Stimulated activated CD4-positive, alpha-beta T cell treated with anti-CD3 and anti-CD28 coated beads, Interleukin-1b, Interleukin-23, amount 100 ng/mL, for 1 hour (primary cell): ENCODE measurements at places on chromosomes 3 and 15.

GRCh38 chr15:73856458-73857192 lies 16.7 kb upstream of the TBC1D21 start:
- no peak for DNase-seq

DNA sequence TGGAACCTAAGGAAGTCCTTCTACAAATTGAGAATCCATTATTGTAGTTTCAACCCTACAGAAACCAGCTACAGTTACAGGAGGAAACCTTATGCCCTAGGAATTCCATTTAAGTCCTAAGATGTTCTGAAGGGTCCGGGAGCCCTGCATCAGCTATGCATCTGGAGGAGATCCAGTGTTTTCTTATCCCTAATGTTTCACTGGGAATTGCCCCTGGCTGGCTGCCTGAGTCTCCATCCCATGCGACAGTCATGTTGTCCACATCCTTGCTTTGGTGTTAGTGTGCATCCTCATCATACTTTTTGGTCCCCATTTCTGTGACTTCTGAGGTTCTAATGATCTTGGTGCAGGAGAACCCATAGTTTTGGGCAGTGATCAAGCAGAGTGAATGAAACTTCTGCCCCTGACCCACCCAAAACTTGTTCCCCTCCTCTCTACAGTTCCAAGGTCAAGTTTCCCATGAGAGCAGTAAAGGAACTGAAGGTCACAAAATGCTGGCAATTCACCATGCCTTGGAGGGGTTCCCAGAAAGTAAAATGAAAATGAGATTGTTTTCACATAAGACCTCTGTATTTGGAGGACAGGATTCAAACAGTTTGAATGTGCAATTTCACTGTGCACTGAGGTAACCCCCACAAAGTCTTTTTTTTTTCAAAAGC lies 121.9 kb upstream of the PHLDB2 start:
- DNase-seq, result no peak

- DNase-seq, result no peak
Observed at GRCh38 chr3:196220991-196221390, 4.7 kb downstream of the SLC51A start.

DNA sequence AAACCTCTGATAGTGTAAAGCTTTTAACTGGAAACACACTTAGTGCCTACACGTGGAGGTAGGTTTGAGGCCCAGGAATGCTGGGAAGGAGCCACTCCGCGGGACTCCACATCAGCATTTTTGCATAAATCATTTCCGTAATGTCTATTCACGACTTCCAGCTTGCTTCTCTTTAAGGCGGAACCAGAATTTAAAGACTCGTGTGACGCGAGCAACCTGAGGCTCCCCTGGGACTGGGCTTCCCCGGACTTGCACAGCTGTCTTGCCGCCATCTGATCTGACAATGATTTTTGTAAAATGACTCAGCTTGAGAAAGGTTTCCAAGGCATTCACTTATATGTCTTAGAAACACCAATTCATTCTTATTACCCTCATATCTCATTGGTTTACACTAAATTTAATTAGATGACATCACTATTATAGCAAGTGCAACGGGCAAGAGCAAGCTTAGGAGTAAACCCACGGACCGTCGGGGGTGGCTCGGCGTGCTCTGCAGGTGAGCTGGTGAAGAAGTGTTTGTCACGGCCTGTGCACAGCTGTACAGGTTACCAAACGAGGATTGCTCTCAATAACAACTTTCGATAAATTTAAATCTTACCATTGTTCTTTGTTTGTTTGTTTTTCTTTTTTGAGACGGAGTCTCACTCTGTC lies 95.2 kb downstream of the CHSY1 start:
- DNase-seq, result no peak

GRCh38 chr3:13146643-13147143 lies 73.5 kb upstream of the IQSEC1 start:
- no peak for DNase-seq

GRCh38 chr15:51240066-51240465 lies 98.3 kb downstream of the CYP19A1 start:
- DNase-seq, result no peak

GRCh38 chr3:132183811-132184210 lies 133.4 kb upstream of the ACP3 start:
- DNase-seq, result no peak

DNA sequence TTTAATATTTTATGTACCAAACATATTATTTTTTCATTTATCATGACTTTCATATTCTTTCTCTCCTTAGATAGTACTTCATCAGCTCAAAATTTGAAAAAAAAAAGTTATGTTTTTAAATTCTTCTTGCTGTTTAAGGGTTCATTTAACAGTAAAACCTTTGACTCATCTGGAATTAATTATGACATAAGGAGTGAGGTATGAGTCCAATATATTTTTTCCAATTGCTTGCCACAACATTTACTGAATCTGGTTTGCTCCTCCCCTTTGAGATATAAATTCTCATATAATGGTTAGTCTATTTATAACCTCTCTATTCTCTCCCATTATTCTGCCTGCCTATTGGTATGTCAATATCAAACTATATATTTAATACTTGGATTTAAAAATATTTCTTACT lies 387.8 kb downstream of the TUSC7 start:
- no peak for DNase-seq

DNA sequence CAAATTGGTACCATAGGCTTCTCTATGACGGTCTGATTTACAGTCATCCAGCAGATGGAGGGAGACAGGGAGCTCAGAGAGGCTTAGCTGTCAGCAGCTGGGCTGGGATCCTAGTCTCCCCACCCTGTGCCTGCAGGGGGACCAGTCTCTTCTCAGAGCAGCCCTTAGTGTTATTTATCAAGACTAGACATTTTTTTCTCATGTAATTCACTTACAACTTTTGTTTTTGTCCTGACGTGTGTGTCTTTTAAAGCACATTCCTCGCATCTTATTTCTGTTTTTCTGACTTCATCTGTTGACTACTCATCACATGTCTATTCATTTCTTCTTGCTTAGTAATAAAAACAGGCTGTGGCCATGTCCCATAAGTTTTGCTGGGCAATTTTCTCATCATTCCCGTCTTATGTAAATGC lies 116.1 kb downstream of the KLF13 start:
- no peak for DNase-seq

DNA sequence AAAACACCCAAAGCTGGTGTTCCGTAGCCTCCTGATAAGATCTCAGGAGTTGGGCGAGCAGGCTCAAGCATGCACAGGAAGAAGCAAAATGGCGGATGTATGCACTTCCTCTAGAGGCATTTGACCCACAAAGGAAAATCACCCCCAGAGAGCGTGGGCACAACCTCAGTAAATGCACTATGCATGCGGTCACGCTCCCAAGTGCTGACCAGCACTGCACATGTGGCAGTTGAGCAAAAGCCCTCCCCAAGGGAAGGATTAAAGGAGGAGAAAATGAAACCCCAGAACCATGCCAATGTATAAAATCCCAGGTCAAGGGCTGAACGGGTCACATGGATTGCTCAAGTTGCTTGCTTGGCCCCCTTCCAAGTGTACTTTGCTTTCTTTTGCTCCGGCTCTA lies 289.4 kb upstream of the IGF1R start:
- DNase-seq, result no peak

- DNase-seq, result no peak
Observed at GRCh38 chr3:150069633-150070032, 98.9 kb upstream of the PFN2 start.

DNA sequence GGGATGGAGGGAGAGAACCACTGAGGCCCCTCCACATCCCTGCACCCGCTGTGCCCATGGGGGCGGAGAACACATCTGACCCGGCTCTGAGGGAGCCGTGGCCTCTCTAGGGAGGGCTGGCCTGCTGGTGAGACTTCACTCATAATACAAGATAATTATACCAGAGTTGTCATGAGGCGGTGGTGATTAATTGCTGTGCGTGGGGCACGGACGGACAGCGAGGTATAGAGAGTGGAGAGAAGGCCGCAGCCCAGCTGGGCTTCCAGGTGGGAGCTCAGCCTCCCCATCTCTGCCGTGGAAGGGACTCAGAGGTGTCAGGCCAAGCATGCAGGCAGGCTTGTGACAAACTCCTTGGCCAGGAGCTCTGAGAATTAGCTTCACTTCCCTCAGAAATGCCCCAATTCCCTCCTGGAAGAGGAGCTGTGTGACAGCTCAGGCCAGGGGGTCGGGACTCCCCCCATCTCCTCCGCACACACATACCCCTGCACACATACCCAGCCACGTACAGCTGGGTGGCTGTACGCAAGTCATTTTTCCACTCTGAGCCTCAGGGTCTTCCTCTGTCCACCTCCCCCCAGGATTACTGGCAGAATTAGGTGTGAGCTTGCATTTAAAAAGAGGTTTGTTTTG lies 6.0 kb upstream of the GATA2 start:
- DNase-seq, result no peak

DNA sequence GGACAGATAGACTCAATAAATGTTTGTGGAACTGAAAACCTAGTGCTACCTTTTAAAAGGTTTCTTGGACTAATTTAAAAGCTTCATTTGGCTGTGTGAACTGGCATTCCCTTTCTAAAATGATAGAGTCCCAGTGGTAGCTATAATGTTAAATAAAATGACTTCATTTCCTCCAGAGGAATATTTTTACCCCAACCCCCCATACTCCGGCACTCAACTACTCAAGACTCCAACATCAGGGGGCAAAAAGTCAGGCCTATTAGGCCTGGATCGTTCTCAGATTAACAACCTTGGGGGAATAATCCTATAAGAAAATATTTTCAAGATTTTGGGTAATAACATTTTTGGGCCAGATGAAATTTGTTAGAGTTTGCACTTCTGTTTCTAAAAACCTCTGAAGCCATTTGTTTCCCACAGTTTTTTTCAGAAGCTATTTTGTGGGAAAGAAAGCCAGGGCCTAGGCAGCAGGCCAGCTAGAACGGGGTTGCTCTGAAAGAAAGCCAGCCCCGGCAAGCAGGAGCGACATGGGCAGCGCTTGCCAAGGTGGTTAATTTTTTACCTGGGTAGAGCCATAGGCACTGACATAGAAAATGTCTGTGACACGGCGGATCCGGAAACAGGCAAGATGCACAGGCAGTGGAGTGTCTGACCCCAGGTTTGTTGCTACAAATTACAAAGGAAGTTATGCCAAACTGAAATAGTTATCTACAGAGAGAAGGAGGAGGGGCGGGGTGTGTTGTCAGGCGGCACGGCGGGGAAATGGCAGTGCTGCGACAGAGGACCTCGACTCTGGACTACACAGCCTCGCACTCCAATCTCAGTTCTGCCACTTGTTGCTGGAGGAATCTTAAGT lies 84.6 kb downstream of the MAGI1 start:
- no peak for DNase-seq

GRCh38 chr3:114872588-114872987 lies 274.5 kb downstream of the ZBTB20 start:
- no peak for DNase-seq

DNA sequence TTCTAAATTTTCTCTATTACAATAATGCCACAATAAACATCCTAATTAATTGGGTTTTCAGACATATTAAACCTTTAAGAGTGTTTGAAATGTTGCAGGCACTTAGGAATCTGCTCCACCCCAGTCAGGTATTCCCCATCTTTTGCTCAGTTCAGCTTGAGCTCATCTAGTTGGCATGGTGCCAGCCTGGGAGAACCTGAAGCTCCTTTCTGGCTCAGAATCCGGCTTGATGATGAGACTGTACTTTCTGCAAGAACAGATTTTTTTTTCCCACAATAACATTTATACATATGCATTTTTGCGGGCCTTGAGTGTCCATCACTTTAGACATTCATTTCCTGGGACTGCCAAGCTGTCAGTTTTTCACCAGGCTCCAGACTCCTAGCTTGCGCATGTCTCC lies 7.7 kb upstream of the OXSR1 start:
- no peak for DNase-seq

DNA sequence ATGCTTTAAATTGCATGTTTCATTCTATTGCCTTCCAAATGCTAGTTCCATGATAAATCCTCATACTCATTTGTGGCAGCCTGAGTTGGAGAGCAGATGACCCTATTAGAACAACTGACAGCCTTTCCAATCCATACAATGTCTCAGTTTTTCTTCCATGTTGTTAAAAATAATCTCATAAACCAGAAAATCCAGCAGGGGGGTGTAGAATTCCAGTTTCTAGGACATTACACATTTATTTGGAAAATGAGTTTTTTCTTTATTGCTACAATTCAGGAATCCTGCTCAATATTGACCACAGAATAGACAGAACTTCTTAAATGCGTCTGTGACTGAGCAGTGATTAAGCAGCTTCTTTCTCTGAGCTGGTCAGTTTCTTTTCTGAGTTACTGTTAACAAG lies 174.2 kb upstream of the ATP10A start:
- no peak for DNase-seq

DNA sequence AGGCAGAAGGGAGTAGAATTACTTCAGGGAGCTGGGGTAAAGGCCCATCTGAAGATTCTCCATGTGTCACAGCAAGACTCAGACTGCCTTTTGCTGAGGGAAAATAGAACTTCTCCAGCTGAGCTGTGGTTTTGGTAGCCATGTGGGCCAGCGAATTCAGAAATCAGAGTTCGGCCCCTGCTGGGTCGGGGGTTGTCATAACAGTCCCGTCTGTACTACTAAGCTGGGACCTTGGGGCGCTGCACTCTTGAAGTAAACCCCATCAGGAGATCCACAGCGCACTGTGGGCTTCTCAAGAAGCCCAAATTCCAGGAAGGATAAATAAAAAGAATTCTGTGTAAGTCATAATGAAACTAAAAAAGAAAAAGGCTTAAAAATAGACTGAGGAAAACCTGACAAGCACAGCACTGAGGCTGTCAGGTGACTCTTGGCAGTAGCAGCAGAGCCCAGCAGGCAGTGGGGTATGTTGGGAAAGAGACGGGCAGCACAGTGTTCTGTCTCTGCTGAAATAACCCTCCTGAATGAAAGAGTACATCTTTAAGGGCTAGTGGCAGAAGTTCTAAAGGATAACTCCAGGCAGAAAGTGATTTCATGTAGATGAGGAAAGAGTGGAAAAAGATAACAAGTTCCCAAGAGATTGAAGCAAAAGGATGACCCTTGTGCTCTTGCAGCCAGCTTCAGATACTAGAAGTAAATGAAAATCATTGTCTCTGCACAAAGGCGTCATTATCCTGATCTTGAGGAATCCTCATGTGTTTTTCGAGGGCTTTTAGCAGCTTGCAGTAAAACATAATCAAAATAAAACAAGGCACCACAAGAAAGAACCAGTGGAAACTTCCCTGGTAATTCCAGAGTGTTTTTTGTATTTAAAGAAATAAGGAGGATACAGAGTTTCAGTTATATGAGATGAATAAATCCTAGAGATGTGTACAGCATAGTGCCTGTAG lies 74.5 kb downstream of the RAB7A start:
- no peak for DNase-seq

- no peak for DNase-seq
Observed at GRCh38 chr3:194730365-194730764, 44.7 kb downstream of the FAM43A start.

DNA sequence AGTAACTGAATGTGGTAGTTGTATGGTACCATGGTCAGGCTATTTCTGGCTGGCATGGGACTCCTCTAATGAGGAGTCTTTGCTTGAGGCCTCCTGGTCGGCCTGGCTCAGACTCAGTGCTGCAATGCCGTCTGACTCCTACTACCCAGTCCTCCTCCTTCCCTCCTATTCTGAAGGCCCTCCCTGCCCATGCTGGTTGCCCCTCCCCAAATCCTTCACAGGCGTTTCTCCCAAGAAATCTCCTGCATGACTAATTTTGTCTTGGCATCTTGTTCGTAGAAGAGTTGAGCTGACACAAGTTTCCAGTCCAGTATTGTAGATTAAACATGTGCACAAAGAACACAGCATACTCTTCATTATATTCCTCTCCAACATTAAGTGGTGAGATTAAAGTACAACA lies 115.5 kb downstream of the NFKBIZ start:
- DNase-seq, result no peak

- DNase-seq, result no peak
Observed at GRCh38 chr3:137410028-137410427, 354.1 kb upstream of the SOX14 start.

- DNase-seq, result no peak
Observed at GRCh38 chr3:192929755-192930547, 12.3 kb upstream of the MB21D2 start.
